HuH-7 (cell line): ENCODE measurements at places on chromosomes 11 and 22.

DNA sequence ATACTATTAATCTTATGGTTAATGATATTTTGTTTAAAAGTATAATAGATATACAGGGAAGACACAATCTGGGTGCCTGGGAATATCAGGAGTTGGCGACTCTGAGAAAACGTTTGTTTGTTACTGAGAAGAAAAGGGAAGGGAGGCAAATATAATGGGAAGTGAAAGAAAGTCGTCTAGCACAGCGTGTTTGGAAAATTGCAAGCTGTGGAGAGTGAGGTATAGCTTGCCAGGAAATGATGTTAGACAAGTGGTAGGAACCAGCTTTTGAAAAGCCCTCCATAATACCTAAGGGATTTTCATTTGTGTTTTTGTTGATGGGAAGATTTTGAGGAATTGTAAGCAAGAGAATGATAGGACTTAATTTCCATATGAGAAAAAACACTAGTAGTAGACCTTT is 322.2 kb downstream of the LUZP2 start:
- no peak for DNase-seq

GRCh38 chr11:4368286-4368685 is at the start of gene OR52B4:
Gene OR52B4, minus strand, starts transcription at chr11:4368386. Its CDS starts 91 bp downstream, at chr11:4368295.
- DNase-seq: no peak

- no peak for DNase-seq
Observed at GRCh38 chr11:61826930-61827570, 1.1 kb upstream of the FADS2 start.

DNA sequence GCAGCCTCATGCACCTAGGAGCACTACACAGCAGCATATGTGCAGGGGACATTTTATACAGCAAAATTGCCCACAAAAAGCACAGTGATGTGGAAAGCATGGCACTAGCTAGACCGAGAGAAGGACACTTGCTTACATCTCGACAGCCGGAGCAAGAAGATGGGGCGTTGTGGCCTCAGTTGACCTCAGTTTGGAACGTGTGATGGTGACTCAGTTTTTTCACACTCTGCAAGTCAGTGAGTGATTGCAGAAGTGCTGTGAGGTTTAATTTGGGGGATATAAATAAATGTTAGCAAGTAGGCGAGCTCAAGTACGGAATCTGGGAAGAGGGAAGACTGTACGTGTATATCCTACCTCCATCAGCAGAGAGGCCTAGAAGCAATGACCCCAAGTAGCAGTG is 23.3 kb downstream of the LRP5 start:
- no peak for DNase-seq

GRCh38 chr11:121522043-121522941 is 69.5 kb upstream of the SORL1-AS1 start:
- DNase-seq: no peak

DNA sequence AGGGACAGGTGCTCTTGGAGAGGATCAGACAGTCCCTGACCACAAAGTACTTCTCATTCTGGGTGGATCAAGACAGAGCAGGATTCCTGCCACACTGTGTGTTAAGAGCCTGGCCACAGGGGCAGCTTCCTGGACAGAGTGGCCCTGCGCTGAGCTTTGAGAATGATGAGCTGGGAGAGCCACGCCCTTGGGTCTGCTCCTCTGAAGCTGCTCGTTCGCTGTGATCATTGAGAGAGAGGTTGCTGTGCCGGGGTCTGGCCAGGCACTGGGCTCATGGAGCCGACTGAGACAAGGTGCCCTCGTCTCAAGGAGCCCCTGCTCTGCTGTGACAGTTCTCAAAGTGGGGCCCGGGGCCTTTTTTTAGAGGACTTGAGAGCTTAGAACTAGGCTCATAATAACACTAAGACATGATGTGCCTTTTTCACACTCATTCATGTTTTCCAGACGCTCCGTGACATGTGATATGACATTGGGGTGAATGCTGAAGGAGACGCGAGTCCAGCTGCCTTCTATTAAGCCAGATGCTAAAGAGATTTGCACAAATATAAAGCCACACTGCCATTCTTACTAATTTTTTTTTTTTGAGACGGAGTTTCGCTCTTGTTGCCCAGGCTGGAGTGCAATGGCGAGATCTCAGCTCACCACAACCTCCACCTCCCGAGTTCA is 1.6 kb upstream of the MFRP start:
- no peak for DNase-seq
